Activated CD4-positive, alpha-beta T cell treated with anti-CD3 and anti-CD28 coated beads for 36 hours (primary cell): ENCODE measurements at places on chromosomes 3 and 15.

DNA sequence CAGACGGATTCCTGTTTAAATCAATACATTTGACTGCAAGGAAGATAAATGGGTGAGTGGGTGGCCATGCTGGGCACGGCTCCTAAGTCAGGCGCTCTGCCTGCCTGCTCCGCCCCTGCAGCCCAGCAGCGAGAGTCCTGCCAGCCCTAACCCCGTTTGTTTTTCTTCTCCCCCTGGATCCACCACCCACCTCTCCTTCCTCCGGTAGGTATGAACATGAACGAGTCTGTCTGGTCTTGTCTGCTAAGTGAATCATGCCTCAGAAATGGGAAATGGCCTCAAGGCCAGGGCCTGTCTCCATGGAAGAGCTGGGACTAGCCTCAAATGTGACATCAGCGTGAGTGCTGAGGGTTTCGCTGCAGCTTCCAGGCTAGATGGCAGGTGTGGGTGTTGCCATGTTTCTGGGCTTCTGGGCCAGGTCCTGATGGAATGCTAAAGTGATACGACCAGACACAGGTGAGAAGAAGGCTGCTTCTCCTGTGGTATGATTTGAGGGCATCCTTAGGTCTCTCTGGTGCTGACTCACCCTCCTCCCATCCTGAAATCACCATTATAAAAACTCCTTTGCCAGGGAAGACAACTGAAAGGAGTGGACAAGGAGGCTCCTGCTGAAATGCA, 5.6 kb upstream of the FEM1B start:
- no peaks in the 10 kb centered on the region for H3K36me3 ChIP-seq
- peaks cover 4% of the 10 kb centered on the region for H3K27me3 ChIP-seq
- no peak for DNase-seq
- peaks cover 14% of the 10 kb centered on the region for H3K4me1 ChIP-seq

DNA sequence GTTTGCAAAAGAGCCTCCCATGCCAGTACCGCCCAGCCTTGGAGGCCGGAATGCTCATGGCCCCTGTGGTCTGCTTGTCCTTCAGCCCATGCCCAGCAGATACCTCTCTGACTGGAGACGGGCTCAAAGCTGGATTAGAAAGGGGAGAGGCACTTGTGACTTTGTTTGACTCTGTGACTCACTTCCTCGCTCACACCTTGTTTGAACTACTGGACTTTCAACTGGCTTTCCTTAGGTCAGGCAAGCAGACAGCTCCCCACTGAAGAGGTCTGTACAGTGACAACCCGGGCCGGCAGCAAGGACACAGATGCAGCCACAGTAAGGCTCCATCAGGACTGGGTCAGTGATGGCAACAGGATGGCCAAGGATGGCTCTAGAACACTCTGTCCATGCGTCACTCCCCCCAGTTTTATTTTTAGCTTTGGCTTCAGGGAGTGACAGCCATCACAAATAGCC, 98.6 kb upstream of the ABHD17C start:
- peaks cover 2% of the 10 kb centered on the region for H3K4me1 ChIP-seq
- H3K27ac ChIP-seq: no peak overlapping the region
- H3K36me3 ChIP-seq: no peaks in the 10 kb centered on the region
- H3K4me3 ChIP-seq: no peak overlapping the region
- peaks cover 14% of the 10 kb centered on the region for H3K27me3 ChIP-seq

DNA sequence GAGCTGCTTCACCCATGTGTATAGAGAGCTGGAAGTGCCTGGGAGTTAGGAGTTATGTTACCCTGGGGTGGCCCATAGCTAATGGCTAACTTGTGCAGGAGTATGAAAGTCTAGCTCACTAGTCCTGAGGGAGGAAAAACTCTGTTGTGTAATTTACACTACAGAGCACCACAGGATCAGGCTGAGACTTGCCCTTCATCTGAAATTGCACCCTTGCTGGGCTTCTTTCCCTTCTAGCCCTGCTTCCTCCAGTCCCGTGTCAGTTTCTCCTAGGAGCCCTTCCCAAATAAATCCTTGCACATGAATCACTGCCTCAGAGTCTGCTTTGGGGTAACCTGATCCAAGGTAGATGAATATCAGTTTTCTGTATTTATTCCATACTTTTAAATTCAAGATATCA, 40.0 kb downstream of the CTXND1 start:
- no peaks in the 10 kb centered on the region for H3K4me1 ChIP-seq
- no peaks in the 10 kb centered on the region for H3K36me3 ChIP-seq
- H3K4me3 ChIP-seq: no peak overlapping the region
- no peak overlapping the region for H3K27ac ChIP-seq

DNA sequence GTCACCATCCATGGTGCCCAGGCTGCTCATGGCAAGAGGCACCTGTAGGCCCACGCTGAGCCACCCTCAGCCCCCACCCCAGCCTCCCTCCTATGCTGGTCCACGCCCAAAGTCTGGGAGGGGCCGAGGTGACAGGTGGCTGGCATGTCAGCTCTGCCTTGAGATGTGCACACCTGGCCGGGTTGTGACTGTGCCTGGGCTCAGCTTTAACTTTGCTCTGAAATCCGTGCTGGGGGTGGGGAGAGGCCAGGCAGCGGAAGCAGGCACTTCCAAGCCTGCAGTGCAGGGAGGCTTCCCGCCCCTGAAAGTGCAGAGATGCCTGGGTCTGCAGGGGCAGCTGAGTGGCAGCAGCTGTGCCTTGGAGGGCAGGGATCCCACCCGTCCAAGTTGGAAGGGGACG, 1124.8 kb downstream of the SI start:
- H3K4me3 ChIP-seq: no peak overlapping the region

- no peak overlapping the region for H3K27ac ChIP-seq
- H3K27me3 ChIP-seq: no peaks in the 10 kb centered on the region
- no peaks in the 10 kb centered on the region for H3K36me3 ChIP-seq
- no peaks in the 10 kb centered on the region for H3K4me1 ChIP-seq
- H3K4me3 ChIP-seq: no peak overlapping the region
- DNase-seq: no peak
Observed at GRCh38 chr3:111729087-111729846, 129.8 kb upstream of the PHLDB2 start.

- no peak for DNase-seq
- H3K27ac ChIP-seq: no peak overlapping the region
- H3K4me1 ChIP-seq: no peaks in the 10 kb centered on the region
- no peak overlapping the region for H3K4me3 ChIP-seq
- H3K27me3 ChIP-seq: no peaks in the 10 kb centered on the region
Observed at GRCh38 chr3:143612541-143612940, 235.7 kb downstream of the SLC9A9 start.

DNA sequence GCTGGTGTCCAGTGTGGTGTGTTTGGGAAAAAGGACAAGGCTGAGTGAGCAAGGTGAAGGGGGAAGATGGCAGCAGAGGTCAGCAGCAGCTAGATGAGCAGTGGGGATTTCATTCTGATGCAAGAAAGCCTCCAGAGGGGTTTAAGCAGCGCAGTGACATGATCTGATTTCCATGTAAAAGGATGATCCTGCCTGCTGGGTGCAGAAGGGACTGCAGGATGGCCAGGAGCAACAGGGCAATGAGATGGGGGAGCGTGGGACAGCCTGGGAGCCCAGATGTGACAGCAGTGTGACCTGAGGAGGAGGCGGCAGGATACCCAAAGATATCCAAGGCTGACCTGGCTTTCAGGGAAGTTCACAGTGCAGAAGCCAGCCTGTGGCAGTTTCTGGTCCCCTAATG, 6.1 kb downstream of the WNT7A start:
- H3K27me3 ChIP-seq: peaks cover 2% of the 10 kb centered on the region
- peaks cover 17% of the 10 kb centered on the region for H3K36me3 ChIP-seq
- H3K27ac ChIP-seq: no peak overlapping the region

- no peak overlapping the region for H3K4me3 ChIP-seq
- H3K27me3 ChIP-seq: no peaks in the 10 kb centered on the region
- H3K36me3 ChIP-seq: no peaks in the 10 kb centered on the region
- H3K4me1 ChIP-seq: no peaks in the 10 kb centered on the region
Observed at GRCh38 chr15:74253211-74253921, 17.2 kb downstream of the CCDC33 start.
